ENCODE measurements at places on chromosomes 4 and X.

DNA sequence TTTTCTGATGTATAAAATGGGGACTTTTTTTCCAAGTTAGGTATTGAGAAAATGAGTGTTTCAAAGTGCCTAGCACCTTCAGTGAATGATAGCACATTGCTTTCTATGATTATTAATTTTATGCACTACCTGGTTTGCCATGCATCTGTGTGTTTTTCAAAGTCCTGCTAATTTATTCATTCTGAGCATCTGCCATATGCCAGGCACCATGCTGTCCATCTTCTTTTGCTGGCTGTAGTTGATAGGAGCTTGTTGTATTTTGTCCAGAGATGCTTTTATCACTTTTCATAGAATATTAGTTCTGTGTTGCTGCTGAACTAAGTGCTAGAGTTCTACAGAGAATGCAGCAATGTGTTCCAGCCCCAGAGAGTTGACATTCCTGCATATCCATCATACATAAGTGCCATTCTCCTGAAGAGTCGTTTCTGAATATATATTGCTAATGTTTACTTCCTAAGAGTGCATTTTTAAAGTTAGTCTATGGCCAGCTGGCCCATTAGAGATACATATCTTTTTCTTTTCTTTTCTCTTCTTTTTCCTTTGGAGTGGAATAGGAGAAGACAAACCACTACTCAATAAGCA is 49.0 kb upstream of the CLNK start:
- DNase-seq: no peak

DNA sequence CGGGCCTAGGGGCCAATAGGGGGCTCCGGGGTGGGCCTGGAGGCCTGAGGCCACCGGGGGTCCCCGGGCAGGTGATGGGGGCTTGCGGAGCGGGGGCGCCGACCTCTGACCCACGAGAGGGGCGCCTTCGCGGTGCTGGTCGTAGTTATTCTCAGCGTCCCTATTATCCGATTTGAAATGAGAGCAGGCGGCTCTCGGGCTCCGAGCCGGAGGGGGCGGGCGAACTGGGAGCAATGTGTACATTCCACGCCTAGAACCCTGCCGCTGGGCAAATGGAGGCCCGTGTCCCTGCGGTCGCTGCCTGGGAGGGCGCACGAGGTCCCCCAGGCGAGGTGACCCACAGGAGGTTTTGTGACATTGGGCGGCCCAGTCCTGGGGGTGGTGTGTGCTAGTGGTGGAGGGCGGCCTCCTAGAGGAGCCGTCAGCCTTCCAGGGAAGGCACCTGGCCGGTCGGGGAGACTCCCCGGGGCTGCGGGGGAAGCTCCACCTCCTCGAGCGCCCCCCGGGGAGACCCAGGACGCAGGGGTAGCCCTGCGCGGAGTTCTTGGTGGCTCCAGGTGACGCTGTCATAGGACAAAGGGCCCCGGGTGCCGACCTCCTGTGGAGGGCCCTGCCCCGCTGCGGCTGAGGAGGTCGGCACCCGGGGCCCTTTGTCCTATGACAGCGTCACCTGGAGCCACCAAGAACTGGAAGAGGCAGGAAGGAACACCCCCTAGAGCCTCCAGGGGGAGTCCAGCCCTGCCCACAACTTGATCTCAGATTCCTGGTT is 102.6 kb upstream of the PRKX start:
- DNase-seq: no peak

GRCh38 chr4:10963958-10964703 is 279.6 kb upstream of the CLNK start:
- DNase-seq: no peak

DNA sequence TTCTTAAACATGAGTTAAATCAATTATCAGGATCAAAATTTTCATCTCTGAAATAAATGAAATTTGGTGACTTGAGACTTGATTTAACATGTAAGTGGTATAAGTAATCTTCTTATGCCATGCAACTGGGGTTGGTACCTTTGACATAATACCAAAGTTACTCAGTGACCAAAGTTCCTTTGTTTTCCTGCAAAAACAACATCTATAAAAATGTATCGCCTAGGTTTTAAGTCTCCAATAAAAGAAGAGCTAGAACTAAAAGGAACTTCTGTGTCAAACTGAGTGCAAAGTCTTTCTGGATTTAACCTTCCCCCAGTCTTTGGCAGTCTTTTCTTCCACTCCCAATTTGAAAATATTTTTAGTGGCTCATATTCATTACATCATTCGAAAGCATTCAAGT is 27.6 kb downstream of the NAF1 start:
- no peak for DNase-seq

DNA sequence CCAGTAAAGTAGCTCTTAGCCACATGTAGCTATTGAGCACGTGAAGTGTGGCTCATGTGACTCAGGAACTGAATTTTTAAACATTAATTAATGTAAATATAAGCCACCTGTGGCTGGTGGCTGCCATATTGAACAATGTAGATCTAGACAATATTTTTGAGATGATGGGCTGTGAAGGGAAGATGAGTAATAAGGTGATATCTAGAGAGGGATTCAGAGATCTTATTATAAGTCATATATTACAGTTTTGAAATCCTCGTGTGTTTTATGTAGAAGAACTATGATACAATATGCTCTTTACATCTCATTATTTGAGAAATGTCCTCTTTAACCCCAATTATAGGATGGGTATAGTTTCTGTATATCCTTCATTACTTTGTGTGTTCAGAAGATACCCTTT is 5.6 kb downstream of the GAR1 start:
- no peak for DNase-seq

DNA sequence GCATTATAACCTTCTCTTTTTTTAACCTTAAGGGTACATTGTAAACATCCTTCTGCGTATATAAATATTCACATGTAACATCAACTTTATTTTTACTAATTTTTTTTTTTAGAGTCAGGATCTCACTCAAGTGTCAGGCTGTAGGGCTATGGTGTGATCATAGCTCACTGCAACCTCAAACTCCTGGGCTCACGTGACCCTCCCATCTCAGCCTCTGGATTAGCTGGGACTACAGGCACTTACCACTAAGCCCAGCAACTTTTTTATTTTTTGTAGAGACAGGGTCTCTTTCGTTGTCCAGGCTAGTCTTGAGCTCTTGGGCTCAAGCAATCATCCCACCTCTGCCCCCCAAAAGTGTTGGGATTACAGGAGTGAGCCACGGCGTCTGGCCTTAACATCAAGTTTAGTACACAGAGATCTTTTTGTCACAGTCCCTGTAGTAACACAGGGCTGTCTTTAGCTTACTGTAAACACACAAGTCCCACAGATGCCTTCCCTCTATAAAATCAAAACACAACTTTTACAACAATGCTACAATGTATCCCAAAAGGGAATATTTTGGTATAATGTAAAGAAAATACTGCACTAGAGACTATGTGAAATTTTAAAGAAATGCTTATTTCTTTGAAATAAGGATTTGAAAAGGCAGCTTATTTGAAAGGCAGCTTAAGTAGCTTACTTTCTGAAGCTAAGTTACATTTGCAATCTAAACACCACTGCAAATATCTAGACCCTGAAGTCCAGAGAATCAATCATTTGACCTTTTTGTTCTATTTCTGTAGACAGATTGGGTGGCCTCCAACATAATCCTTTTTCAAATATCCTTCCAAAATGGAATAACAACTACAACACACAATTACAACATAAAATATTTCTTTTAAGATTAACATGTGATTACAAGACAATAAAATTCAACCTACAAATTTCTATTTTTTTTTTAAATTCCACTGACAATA is 116.0 kb downstream of the APBB2 start:
- no peak for DNase-seq

DNA sequence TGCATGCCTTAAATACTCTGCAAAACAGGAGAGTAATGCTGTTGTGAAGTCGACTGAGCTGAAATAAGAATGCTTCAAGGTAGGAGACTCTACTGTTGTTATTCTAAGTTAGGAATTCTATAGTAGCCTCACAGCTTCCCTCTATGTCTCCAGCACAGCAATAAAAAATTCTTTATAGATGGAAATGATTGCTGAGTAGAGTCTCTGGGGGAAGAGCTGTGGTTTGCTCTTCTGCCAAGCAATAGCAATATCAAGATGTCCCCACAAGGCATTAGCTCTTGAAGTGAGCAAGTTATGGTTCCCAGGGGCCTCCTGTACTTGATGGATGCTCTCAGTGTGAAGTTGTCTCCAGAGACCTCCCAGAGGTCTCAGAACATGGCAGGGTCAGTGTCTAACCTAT is 880.6 kb upstream of the FRG1 start:
- DNase-seq: peak; percentile 37

- DNase-seq: no peak
Observed at GRCh38 chr4:3293401-3294391, 875 bp downstream of the RGS12 start.

DNA sequence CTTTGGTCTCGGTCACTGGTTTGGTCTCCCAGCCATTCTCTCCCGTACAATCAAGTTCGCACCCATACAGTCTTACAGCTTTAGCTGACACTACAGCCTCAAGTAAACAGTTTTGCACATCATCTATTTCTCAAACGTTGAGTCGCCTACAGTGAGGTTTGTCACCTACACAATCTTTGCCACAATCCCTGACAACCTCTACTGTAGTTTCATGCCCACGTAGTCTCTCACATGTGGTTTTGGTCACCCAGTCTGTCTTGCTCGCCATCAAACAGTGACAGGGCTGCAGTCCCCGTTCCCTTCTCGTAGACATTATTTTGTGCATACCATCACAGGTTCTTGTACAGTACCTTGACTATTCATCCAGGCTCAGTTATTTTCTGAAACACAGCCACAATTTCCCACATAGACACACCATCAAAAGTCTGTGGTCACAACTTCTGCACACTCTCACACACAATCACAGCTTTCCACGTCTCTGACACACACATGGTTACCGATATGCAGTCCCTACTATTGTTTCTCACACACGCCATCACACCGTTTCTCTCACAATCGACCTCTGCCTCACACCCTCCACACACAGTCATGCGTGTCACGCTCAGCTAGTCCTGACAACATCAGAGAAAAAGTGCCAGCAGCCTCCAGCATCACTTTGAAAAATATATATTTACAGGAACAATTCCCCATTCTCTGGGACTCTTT is 5.3 kb upstream of the CFP start:
- no peak for DNase-seq

DNA sequence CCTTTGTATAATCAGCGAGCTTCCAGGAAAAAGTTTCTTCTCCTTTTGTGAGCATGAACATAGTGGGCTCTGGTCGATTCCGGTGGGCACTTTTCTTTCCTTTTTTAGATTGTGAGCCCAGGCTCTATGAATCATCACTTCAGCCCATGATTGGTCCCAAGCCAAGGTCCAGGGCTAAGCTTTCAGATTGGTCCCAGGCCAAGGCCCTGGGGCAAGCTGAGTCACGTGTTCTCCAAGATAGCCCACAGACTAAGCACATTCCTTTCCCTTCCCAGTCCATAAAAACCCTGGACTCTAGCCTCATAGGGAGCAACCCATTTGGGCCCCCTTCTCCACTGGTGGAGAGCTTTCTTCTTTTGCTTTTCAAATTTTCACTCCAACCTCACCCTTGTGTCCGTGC is 430.5 kb downstream of the NAP1L3 start:
- DNase-seq: no peak

DNA sequence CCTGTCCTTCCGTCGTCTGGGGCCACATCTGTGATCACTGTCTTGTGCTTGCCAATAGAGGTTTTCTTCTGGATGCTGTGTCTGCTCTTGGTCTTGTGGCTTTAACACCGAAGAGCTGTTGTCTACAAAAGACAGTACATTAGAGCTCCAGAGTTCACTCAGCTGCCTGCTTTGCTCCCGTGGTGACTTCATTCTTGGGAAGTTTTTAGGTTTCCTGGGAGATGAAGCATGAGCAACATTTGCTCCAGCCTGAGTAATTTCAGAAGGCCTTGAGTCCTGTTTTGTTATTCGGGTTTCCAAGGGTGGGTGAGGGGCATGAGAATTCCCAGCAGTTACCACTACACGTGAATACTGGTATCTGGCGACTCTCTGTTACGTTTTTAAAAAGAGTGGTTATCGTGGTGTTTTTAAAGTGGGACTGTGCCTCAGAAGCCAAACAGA is 189.2 kb downstream of the SHROOM3 start:
- DNase-seq: peak; percentile 79

- peak; percentile 31 for DNase-seq
Observed at GRCh38 chr4:158538176-158538575, 16.5 kb downstream of the RXFP1 start.
